ENCODE measurements at places on chromosomes 12 and 14.
A peak's percentile ranks its signal among the peaks of the same experiment; 100 is the strongest.

- no peak for DNase-seq
Measured at GRCh38 chr12:27824126-27824842, 44.2 kb upstream of the MANSC4 start.

DNA sequence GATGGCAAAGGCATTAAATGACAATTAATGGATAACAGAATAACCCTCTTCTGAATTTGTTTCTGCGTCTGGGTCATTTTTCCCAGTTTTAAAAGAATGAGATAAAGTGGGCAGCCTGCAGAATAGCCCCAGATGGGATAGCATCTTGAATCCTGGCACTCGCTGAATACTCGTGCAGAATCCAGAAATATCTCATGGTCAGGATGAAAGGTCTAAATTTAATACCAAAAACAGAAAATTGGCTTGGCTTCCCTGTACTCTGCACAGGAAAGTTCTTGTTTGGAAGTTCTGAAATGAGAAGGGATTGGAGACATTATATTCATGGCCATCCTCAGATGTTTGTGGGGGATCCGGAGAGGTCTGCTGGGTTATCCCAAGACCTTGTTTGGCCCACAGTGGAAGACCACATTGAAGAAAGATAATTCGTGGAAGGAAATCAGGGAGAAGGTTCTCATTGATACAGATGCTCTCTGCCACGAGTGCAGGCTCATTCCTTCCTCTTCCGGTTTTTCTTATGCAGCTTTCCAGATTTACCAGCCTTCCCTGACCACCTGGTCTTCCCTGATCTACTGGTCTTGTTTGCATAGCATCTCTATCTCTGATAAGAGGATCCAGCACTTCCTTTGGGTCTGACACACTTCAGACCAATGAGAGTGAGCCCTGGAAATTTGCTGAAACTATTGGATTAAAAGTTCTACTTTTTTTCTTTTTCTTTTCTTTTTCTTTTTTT lies 6.0 kb upstream of the IFT81 start:
- DNase-seq, result peak; percentile 83

- no peak for DNase-seq
Measured at GRCh38 chr14:26190646-26191045, 407.2 kb downstream of the NOVA1 start.

DNA sequence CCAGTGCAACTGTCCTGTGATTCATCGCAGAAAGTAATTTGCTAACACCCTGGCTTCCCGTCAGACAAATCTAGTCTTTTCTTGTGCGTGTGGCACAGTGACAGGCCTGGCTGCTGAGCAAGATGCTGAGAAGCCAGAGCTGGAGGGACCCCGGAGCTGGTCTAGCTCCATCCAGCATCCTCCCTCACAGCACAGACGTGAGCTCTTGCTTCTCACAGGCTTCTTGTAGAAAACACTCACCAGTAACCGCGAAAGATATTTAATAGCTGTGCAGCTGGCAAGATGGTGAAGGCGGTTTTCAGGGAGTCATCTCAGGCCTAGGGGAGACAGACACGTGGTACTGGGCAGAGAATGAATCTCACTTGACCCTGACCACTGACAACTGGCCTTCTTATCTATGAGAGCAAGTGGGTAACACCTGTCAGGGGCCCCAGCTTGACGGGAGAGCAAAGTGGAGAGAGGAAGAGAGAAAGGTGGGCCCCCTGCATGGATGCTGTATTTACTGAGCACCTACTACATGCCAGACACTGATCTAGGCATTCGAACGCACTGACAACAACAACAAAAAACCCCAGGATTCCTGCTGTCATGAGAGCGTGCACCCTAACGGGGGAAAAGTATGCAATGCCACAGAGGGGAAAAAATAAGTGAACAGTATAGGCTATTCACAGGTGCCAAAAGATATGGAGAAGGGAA lies 63.3 kb downstream of the CCDC88C start:
- no peak for DNase-seq

DNA sequence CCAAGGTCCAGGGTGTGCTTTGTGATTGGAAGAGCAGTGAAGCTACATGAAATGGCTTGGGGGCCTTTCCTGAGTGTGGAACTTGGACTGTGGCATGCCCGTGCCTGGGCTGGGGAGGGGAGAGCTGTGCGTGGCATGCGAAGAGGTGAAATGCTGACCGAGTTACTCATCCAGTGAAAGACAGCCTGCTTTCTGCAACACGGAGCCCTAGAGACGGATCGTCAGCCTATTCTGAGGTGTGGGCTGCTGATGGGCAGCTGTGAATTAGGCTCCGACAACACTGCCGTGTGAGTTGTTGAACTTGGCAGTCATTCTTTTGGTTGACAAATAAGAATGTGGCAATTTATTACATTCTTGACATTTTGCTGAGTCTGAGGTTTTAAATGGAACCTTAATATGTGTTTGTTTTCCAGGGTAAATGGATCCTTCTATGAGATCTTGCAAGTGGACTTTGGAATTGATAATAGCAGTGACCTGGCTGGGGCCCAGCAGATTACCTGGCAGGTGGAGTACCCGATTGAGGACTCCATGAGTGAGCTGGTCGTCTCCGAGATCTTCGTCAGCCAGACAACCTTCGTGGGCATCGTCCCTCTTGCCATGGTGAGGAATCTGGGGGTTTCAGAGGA lies 453.9 kb downstream of the AACS start:
- no peak for DNase-seq

DNA sequence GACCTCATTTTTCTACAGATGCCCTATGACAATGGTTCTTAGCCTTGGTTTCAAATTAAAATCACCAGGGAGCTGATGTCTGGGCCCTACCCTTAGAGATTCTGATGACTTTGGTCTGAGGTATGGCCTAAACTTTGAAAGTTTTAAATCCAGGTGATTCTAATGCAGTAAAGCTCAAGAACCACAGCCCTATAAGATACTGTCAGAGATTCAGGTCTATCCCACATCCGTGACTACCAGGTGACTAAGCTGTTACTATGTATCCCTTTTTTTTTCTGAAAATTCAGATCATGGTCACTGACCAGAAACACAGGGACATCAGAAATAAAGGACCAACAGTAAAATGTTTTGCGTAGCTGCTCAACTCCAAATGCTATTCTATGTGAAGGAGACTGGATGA lies 148.8 kb upstream of the BMP4 start:
- no peak for DNase-seq

DNA sequence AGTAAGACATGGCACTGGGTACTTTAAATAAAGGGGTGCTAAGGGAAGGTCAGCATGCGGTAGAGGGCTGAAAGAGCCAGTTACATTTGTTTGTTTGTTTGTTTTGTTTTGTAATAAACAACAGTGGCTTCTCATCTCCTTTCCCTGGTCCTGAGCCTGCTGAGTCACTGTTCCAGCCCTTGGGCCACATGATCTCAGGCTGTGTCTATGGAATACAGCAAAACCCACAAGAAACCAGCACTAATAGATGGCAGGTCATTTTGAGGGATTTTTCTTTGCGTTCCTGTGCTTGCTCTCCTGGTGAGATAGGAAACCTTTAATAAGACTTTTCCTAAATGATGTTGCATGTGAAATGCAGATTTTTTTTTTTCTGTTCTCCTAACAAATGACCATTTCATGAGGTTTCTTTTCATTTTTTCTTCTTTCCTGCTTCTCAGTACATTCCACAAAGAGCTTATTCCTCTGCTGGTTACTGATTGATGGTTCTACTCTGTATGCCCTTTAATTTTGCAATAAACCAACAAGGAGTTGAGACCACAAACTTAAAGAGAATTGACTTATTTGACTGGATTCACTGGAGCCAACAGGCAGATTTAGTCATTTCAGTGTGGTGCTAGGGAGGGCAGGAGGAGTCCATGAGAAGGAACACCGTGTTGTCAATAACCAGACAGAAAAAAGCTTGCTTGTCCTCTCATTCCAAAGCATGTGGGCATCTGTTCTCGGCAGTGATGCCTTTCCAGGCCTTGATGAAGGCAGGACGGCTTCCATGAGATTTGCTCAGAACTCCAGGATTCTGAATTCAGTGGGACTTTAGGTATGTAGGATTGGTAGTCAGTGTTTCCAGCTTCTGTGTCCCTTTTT lies 459.2 kb downstream of the RAD51B start:
- no peak for DNase-seq

DNA sequence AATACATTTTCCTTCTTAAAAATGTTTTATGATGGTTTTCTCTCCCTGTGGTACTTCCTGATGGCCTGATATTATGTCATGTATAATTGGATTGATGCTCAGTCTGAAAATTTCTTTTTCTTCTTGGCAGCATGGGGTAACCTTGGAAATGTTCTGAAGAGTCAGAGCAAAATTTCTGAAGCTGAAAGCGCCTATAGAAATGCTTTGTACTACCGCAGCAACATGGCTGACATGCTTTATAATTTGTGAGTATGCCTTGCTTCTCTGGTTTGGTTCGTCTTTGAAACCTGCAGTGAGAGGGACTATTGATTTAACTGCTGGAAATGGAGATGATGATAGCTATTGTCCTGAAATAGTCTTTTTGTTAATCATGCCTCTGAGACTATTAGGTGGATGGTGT lies 243.6 kb downstream of the TMTC2 start:
- DNase-seq, result no peak

GRCh38 chr12:96130396-96131059 lies 63.6 kb upstream of the ELK3 start:
- DNase-seq, result no peak

- no peak for DNase-seq
Measured at GRCh38 chr12:2439332-2440100, 355.3 kb upstream of the FKBP4 start.

DNA sequence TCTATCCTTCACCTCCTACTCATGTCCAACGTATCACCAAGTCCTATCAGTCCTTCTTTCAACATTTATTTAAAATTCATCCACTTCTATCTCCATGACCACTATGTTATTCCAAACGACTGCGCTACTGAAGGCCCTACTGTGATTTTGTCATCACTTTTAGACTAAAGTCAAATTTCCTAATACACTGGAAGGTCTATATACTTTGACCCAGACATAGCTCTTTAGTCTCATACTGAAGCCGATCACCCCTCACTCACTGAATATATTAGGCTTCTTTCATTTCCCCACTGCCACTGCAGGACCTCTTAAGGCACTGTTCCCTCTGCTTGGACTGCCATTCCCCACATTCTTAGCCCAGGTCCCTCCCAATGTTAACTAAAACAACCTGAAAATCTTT lies 25.6 kb downstream of the SLC38A4 start:
- DNase-seq, result no peak

DNA sequence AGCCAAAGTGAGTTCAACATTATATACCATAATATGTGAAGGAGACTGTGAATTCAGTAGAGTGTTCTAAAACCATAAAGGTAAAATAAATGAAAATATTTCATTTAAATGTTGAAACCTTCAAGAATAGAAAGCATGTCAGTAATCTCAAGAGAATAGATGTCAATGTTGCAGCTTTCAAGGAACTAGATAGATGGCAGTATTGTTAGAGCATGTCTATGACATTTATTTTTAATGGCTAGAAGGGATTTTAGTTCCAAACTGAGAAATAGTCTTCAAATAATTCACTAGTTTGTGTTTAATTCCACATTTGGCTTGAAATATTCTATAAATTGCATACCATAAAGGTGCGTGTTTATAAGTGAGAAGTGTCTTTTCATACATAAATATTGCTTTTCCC lies 326.5 kb downstream of the FLRT2 start:
- no peak for DNase-seq

DNA sequence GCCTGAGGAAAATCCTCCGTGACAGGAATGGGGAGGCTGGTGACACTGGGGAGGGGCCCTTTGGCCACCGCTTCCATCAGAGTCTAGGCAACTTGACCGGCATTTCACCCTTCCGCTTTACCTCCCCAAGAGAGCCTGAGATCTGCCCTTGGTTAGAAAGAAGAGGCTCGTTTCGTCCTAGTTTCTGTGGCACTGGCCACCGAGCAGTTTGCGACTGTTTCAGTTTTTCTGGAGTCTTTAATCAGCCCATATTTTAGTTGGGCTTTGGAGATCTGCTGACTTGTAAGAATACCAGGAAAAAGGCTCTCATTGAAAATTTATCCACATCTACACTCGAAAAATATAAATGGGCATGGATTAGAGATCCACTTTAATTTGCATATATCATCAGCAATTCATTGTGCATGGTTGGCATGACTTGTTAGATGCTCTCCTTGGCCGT lies 414 bp upstream of the ANKS1B start:
- peak; percentile 79 for DNase-seq

DNA sequence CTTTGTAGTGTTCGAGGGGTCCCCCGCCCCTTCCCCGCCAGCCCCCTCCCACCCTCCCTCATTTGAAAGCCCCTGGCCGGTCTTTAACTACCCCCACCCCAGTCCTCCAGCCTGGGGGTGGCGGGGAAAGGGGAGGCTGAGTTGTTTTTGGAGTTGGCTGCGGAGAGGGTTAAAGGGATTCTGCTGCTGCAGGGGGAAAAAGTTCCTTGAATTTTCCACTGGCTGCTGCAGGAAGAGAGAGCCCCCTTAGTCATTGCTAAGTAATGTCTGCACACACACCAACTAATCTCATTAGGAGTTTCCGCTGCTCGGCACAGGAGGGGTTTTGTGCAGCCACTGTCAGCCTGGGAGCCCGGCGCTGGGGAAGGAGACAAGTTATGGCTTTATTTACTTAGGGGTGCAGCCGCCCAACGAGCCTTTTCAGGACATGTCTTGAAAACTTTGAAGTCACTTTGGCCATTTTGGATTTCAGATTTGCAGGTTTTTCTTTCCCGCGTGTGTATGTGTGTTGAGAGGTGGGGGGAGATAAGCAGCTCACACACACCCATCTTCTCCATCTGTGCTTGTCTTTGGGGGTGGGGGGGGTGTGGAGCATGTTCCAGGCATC lies 1.8 kb downstream of the ELK3 start:
- DNase-seq, result peak; percentile 62

DNA sequence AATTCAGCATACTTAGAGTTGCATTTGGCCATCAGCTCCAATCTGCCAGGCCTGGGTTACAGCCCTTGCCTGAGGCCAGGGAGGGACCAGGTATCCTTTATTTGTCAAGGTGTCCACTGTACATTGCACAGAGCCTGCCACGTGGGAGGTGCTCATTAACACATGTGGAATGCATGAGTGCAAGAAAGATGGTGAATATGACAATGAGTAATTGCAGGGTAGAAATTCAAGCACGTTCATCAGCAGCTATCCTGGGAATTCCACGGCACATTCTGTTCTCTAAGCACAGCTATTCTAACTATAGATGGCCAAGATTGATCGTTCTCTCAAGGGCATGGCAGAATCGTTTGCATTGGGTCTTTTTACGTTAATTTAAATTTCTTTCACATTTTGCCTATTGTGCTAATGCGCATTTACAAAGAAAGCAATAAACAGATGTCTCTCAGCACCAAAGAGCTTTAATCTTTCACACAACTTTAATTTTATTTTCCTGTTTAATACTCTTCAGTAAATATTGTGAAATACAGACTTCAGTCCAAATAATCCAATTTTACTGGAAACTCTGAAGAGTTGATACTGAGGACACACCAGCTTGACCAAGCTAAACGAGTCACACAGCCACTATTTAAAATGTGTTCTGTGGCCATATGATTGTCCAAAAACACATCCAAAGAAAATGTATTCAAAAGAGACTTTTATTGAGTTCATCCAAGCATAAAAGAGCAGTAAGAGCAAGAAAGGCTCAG lies 1025.7 kb upstream of the TMEM132C start:
- no peak for DNase-seq

- DNase-seq, result no peak
Measured at GRCh38 chr12:7102582-7102981, 6.4 kb downstream of the C1RL start.

Measured in G401 (cell line).